A375 (cell line): ENCODE measurements at places on chromosomes 12 and 14. TPM values are rescaled to one million over a fixed set of nuclear protein-coding genes. Genes with fewer than 3 reads are reported as not detected.

HCAR2 gene
- total RNA-seq = not detected in 2 replicates

TWF1 gene
- 136 and 146 TPM in 2 replicates for total RNA-seq

CLEC4D gene
- total RNA-seq = not detected in 2 replicates

DTX1 gene
- total RNA-seq = 3.5 and 4.8 TPM in 2 replicates

CKB gene
- total RNA-seq = 161 and 215 TPM in 2 replicates

FAR2 gene
- total RNA-seq = 13.0 and 14.8 TPM in 2 replicates

HCFC2 gene
- 5.4 and 8.1 TPM in 2 replicates for total RNA-seq

CLEC1A gene
- not detected in 2 replicates for total RNA-seq

C12orf54 gene
- total RNA-seq = not detected in 2 replicates

KCNA5 gene
- total RNA-seq = not detected in 2 replicates

IQSEC3 gene
- total RNA-seq = under 0.01 and 0.04 TPM in 2 replicates

ASCL1 gene
- not detected in 2 replicates for total RNA-seq

SPX gene
- 1.2 and 2.4 TPM in 2 replicates for total RNA-seq

LRTM2 gene
- total RNA-seq = not detected in 2 replicates

ZDHHC22 gene
- total RNA-seq = not detected in 2 replicates

AMIGO2 gene
- total RNA-seq = 88.1 and 91.3 TPM in 2 replicates

DYRK2 gene
- total RNA-seq = 38.9 and 42.0 TPM in 2 replicates

EID3 gene
- 5.9 and 11.1 TPM in 2 replicates for total RNA-seq

LRCOL1 gene
- 0.19 TPM in 1 of 2 replicates, not detected in the other for total RNA-seq

CLEC4E gene
- total RNA-seq = not detected in 2 replicates

POTEG gene
- 13.0 and 20.4 TPM in 2 replicates for total RNA-seq

ESPL1 gene
- total RNA-seq = 26.7 and 33.5 TPM in 2 replicates

GPR132 gene
- total RNA-seq = 0.16 TPM in 1 of 2 replicates, not detected in the other

CLECL1 gene
- total RNA-seq = not detected in 2 replicates

KCNH3 gene
- total RNA-seq = 2.1 and 3.2 TPM in 2 replicates

DNAI7 gene
- total RNA-seq = 0.08 and 0.23 TPM in 2 replicates

PTPRB gene
- total RNA-seq = 0.98 and 1.7 TPM in 2 replicates

FLVCR2 gene
- total RNA-seq = 0.19 and 0.30 TPM in 2 replicates

PTHLH gene
- 17.9 and 21.7 TPM in 2 replicates for total RNA-seq

MBD6 gene
- total RNA-seq = 13.7 and 25.7 TPM in 2 replicates

KRT83 gene
- 0.08 and 0.19 TPM in 2 replicates for total RNA-seq
